ENCODE measurements at places on chromosomes 7 and 10. TPM values are rescaled to one million over a fixed set of nuclear protein-coding genes. Genes with fewer than 3 reads are reported as not detected.
A peak's percentile ranks its signal among the peaks of the same experiment; 100 is the strongest.

GSTO2 gene
- total RNA-seq = 3.0 TPM

CYP3A4 gene
- total RNA-seq = not detected

SHOC2 gene
- 24.9 TPM for total RNA-seq

FGL2 gene
- total RNA-seq = not detected

SCIN gene
- 0.05 TPM for total RNA-seq

STEAP4 gene
- total RNA-seq = not detected

RNF32 gene
- 0.64 TPM for total RNA-seq

SPDYE3 gene
- not detected for total RNA-seq

MACC1 gene
- not detected for total RNA-seq

- no peak for DNase-seq
These were observed 98.8 kb downstream of the ELFN1 start for GRCh38 chr7:1768832-1769231.

DNA sequence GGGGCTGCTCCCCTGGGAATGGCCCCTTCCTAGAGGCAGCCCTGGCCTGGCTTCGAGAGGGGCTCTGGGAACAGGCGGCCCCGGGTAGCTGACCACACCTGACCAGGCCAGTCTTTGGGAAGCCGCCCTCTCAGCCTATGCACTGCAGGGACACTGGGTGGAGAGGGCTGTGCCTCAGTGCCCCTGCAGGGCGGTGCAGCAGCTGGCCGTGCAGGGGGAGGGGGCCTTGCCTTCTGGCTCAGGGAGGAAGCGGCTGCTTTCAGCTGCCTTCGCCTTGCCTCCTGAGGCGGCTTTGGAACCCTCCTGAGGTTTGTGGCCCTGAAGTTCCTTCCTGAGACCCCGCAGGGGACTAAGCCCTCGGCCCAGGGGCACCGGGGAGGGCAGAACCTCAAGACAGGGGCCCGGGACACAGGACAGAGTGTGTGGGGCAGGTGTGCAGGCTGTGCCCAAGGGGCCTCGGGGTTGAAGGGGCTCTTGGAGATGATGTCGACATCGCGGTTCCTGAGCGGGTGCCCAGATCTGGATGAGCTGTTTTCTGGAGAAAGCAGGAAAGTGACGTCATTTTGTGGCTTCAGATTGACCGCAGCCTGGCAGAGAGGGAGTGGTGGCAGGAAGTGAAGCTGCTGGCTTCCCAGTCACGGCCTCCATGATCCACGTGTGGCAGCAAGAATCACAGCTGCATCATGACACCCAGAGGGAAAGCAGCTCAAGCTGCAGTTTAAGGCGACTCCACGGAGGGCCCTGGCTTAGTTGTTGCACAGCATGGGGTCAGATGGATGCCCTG is 17.7 kb downstream of the ADAM8 start:
- peak; percentile 98 for DNase-seq

DNA sequence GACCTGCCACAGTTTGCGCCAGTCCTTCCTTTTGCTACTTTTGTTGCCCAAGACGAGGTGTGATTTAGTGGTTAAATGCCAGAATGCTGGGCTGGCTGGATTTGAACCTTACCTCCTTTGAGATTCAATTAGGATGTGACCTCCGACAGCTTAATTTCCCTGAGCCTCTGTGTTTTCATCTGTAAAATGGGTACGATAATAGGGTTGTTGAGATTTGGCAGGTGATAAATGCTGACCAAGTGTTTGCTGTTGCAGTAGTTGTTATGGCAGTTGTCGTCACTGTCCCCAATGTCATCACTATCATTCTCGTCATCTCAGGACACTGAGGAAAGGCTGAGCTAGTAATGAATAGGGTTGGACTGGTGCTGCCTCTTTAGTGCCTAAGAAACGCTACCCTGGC is 61.1 kb downstream of the GRK5 start:
- no peak for DNase-seq

- DNase-seq = no peak
These were observed 14.7 kb upstream of the SAMD8 start for GRCh38 chr10:75096749-75097148.

DNA sequence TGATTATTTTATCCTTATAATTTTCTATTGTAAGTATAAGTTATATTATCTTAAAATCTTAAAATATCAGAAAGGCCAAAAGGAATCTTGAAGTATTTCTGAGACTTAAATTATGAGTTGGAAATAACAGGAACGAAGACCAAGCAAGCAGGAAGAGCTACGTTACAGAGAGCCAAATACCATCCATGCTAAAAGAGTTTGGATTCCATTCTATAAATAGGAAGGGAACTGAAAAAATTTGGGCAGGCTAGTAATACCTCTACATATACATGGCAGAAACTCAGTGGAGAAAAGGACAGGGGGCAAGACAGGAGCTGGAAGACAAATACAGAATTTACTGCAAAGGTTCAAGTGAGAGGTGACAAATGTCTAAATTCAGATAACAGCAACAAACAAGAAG is 16.7 kb downstream of the ITGB1 start:
- no peak for DNase-seq

DNA sequence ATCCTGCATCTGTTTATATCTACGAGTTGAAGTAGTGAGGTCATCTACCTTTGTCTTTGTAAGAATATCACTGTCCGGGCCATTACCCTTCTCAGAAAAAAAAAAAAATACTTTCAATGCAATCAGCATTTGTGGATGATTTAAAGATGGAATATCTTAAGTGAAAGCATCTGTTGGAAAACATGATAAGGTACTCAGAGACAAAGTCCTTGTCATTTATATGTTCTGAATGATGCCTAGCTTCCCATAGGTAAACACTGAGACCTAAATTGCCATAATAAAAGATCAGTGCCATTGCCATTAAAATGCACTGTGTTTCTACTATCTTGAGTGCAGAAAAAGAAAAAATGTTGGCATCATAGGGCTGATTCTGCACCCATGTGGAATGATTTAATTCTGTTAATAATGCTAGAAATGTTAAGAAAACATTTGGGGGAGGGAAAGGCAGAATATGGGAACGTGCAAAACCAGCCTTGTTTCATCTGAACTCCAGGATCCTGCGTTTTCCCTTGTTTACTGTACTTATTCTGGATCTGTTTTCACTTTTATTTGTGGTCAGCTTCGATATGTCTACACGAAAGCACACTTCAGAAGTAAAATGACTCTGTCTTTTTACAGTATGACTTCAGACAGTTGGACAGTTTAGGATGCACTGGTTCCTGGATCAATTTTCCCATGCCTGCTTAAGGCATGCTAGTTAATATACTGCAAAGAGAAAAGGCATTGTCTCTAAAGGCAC is 669.8 kb downstream of the SUGCT start:
- no peak for DNase-seq

DNA sequence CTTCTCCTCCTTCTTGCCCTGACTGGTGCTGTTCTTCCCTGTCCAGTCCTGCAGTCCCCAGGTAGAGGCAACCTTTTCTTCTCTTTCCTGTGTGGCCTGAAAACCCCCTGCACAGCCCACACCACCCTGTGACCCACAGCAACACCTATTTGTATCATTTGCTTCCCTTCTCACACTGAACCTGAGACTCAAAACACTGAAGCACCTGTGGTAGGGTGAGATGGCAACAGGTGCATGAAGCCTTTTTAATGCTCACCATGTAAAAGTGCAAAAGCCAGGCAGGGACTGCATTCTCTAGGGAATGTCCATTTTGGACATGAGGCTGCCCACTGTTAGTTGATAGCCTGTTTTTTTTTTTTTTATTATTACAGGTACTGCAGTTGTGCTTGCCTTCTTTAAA is 71.4 kb downstream of the LRMDA start:
- DNase-seq = no peak

DNA sequence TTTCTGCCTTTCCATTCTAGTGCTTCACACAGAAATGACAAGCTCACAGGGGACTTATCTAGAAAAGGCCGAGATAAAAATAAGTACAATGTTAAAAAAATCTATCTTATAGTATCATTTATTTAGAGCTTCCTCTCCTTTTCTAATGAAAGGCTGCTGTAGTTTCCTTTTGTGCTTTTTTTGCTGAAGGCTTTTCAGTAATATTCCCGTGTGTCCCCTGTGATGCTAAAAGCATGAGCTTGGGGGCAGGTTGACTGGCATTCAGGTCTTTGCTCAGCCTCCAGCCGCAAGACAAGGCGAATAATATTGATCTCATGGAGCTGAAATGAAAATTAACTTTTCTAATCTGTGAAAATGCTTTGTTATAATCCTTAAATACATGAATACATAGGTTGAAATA is 143.0 kb downstream of the ST7 start:
- DNase-seq = no peak

DNA sequence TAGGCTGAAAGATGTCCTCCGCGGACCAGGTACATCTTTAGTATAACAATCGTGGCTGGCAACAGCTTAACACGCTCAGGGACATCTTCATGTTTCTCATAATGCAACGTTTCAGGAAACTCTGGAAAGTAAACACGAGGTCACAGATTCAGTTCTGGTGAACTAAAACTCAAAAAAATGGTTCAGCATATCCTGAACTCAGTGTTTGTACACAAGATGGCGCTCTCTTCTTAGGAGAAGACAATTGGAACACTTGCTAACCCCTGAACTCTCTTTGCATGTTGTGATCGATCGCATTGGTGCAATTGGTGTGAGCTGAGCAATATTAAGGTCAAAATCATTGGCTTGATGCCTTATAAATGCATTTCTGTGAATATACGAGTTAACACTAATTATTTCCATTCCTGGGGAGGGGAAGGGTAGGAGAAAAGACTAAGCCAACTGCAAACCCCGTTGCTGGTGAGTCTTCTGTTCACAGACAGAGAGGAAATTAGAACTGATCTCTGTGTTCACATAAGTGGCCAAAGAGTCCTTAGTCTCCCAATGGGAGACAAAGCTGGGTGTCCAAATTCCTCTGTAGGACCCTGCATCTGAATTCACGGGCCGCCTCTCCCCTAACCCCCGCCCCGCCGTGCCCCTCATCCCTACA is 52.6 kb upstream of the FAM180A start:
- DNase-seq = peak; percentile 37

DNA sequence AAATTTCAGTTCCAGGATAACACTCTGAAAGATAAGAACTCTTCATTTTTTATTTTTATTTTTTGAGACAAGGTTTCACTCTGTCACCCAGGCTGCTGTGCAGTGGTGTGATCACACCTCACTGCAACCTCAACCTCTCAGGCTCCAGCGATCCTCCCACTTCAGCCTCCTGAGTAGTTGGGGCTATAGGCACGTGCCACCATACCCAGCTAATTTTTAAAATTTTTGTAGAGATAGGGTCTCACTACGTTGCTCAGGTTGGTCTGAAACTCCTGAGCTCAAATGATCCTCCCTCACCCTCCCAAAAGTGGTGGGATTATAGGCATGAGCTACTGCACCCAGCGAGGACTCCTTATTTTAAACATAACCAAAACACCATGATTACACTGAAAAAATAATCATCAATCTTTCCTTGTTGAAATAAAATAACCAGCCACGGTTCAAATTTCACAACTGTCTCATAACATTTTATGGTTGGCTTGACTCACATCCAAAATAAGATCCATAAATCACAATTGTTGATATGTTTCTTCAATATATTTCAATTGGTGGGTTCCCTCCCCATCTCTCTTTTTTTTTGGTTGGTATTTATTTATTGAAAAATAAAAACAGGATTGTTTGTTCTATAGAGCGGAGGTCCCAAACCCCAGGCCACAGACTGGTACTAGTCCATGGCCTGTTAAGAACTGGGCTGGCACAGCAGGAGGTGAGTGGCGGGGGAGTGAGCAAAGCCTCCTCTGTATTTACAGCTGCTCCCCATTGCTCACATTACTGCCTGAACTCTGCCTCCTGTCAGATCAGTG is 60.1 kb upstream of the FAM171A1 start:
- no peak for DNase-seq

- peak; percentile 66 for DNase-seq
These were observed 117.3 kb downstream of the FAM53B start for GRCh38 chr10:124626759-124627380.

DNA sequence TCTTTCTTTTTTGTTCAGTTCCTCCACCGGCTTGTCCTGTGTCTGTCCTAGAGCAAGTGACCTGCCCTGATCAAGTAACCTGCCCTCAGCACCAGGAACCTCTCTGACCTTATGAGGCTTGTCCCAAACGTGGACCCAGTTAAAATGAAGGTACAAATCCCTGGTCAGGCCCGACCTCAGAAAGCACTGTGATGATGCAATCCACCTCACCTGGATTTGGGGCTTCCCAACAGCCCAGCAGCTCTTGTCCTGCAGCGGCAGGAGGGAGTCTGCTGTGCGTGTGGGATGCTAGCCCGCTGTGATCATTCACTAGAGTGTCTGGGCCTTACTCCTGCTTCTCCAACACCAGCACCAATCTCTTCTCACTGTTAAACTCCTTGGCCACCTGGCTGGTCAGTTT is 11.2 kb downstream of the COL17A1 start:
- no peak for DNase-seq

DNA sequence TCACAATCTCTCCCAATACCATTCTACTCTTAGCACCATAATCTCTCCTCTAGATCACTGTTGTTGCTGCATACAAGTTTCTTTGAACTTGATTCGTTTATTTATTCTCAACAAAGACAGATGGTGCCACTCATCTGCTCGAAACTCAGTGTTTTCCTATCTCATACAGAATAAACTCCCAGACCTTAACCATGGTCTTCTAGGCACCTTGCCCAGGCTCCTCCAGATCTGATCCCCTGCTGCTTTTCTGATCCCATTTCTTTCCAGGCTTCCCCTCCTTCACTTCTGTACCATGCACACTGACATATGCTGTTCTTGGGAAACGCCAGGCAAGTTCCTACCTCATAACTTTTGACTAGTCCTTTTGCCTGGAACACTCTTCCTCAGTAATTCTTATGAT is 645.7 kb downstream of the DNAJB9 start:
- DNase-seq = no peak

DNA sequence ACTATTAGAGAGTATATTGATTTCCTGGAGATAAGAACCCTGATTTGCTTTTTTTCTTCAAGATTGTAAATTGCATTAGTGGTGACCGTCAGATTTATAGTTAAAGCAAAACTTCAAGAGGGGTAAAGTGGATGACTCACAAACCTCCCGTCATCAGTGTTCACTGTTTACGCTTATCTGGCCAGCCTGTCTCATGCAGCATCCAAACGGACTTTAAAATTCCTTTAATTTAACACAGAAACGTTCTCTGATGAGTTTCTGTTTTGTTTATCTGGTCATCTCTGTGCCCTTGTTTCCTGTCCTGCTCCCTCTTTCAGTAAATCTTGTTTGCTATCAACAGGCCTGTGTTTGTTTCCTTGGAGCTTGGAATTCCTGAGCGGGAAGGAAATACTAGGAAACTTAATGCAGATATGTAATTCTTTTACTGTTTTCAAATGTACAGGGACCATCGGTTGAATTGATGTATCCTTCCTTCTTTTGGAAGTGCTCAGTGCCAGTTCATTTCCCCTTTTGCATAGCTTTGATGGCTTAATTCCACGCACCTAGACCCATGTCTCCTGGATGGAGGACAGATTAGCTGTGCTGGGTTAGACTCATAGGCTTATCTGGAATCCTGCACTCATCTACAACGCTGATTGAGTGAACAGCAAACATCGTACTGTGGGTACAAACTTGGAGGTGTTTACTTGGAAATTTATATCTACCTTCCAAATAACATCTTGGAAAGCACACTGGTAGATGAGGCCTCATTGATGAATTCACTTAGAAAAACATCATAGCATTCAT is 21.3 kb downstream of the PTPRE start:
- DNase-seq = no peak

Data from activated naive CD4-positive, alpha-beta T cell treated with anti-CD3 and anti-CD28 coated beads for 36 hours (primary cell).